ENCODE measurements at places on chromosomes 12 and 14.

GRCh38 chr12:75443709-75444108, 36.8 kb upstream of the GLIPR1 start:
- DNase-seq = no peak

DNA sequence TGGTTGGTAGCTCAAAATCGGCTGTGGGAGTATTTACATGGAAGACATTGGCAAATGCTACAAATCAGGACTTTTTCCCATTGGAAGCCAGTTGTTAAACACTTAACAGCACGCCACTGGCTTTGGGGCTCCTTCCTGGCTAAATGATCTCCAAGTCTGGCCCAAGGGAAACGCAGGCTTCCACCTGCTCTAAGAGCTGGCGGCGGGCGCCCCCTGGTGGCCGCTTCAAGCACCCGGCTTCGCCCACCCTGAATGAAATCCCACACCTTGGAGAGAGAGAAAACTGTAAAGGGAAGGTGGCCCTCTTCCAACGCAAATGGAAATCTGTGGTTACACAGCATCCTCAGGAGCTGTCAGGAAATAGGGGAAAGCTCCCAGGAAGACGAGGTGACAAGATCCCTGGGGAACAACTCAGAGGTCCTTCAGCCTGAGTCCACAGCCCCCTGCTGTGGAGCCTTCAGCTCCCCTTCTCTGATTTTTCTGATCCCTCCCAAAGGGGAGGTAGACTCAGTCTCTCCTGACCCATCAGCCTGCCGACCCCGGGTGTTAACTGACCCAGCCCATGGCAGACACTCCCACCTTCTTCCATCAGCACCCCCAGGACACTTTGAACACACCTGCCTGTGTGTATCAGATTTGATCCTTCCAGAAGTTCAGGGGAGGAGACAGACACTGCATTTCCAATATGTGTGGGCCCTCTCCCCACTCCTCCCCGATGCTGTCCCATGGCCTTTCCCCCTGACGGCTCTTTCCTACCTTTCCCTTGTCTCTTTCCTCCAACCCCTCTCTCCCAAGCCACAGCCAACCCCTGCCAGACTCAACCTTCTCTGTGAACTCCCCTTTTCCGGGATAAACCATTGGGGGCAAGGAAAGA, 15.4 kb downstream of the SELPLG start:
- DNase-seq = peak; percentile 73

GRCh38 chr12:2503762-2504161, 291.0 kb upstream of the FKBP4 start:
- DNase-seq = no peak

DNA sequence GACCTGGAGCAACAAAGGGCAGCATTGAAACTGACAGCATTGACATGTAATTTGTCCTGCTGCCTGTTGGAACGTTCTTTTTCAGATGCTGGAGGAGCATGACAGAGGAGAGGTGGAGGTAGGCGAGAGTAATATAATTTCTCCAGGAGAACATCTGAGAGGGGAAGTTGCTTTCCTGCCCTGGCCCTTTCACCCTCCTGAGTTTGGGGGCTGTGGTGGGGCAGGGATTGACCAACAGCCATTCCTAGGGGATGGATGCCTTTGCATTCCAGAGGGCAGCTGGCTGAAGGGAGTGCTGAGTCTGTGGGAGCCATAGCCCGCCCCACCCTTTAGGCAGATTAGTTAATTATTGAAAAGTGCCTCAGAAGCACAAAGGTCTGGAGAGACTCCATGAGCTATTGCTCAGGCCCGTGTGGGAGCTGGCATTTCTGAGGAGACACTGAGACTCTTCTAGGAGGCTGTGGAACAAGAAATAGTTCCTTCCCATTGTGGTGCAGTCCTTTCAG, 73.5 kb downstream of the ARF6 start:
- DNase-seq = no peak

GRCh38 chr12:103249607-103250006, 246.2 kb downstream of the C12orf42 start:
- DNase-seq = peak; percentile 99

GRCh38 chr14:95549656-95550585, 15.1 kb downstream of the GLRX5 start:
- DNase-seq = no peak

DNA sequence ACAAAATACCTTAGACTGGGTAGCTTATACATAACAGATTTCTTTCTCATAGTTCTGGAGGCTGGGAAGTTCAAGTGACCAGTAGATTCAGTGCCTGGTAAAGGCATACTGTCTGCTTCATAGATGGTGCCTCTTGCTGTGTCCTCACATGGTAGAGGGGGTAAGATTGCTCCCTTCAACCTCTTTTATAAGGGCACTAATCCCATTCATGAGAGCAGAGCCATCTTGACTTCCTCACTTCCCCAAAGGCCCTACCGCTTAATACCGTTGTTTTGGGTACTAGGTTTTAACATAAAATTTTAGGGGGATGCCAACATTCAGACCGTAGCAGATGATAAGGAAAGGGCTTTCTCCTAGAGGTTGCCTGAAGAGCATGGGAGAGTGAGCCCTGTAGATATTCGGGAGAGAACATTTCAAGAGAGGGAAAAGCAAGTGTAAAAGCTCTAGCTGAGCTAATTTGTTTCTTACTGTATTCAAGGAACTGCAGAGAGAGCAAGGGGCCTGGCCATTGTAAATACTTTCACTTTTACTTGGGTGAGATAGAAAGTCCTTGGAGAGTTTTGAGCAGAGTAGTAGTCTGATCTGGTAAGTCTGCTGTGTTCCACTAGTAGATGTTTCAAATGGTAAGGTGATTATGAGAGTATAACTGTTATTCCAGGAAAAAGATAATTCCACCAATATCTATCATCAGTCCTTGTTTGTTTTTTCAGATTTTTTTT, 27.3 kb downstream of the FRS2 start:
- no peak for DNase-seq

GRCh38 chr14:50395448-50395847, 1.2 kb downstream of the CDKL1 start:
- DNase-seq = no peak

DNA sequence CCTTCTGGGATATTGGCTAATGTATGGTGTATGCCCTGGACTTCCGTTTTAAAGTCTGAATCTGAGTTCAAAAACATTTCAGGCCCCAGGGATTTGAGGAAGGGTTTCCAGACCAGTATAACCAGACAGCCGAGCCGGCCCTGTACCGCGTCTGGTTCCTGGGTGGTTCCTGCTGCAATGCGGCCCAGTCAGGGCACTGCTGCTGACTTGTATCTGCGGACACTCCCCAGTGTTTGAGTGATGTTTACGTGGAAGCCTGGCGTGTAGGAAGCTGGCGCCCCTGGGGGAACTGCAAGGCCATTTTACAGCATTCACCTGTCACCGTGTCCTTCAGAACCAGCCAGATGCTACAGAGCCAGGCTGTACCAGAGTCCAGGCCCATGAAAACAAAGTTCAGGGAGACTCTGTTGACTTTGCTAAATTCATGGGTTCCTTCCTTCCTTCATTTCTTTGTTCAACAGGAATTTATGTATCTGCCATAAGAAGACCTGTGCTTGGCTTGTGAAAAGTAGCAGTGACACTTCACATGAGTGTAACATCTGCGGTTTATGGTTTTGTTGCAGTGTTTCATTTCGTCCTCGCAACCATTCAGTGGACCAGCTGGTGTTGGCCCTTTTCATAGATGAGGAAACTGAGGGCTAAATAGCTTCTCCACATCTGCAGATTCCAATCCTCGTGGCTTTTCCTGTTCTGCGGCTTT, 16.8 kb downstream of the EML1 start:
- DNase-seq = no peak

- no peak for DNase-seq
Measured at GRCh38 chr12:33892425-33892824, 129.9 kb upstream of the ALG10 start.

GRCh38 chr12:990661-991349, at the start of gene ERC1:
Gene ERC1 (plus strand): TSS chr12:991223. CDS start chr12:1027904, 36,681 bp downstream.
- peak; percentile 70 for DNase-seq

DNA sequence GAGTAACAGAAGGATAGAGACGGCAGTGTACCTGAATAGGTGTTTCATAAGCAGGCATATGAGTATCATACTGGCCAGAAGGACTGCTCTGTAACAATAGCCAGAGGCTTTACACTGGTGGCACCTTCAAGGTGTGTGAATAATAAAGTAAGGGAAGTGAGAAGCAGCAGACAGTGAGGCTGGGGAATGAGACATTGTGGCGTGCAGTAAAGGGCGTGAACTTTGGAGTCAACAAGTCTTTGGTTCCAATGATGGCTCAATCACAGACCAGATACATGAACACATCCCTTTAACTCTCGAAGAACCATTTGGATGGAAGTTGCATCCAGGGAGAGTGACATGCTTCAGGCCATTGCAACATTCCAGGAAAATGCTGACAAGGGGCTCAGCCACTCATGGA, 32.0 kb upstream of the CCND2 start:
- DNase-seq = no peak

GRCh38 chr12:15731940-15732339, 57.2 kb downstream of the EPS8 start:
- no peak for DNase-seq

- DNase-seq = no peak
Measured at GRCh38 chr14:24430682-24431568, 1.2 kb downstream of the KHNYN start.

DNA sequence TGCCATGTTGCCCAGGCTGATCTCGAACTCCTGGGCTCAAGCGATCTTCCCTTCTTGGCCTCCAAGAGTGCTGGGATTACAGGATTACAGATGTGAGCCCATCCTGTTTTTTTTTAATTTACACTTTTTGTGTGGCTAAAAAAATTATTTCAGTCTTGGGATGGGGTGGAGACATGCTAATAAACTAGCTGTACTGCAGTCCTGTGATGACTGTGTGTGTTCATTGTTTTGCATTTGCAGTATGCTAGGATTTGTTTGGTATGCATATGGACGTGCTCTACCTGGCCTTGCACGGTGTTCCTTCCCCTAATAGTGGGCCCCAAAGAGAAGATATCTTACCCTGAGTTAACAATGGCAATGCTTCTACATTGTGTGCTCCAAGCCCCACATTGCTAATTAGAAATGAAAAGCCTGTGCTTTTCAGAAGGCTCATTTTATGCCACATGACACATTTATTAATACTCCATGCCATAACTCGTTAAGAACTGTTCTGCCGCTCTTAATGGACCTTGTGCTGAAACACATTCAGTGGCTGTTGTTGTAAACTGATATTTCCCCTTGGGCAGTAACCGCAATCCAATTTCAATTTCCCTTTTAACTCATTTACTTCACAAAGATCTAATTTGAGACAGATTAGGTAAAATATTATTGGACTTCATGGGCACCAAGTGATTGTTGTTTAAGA, 86.4 kb downstream of the SCN8A start:
- no peak for DNase-seq
